Stimulated activated CD4-positive, alpha-beta T cell treated with anti-CD3 and anti-CD28 coated beads, Interleukin-12 subunit alpha, Interleukin-12 subunit beta, amount 100 ng/mL, for 4 hours (primary cell): ENCODE measurements at places on chromosomes 5 and 9.

- DNase-seq = no peak
These were observed 17.6 kb downstream of the CD74 start for GRCh38 chr5:150394912-150395687.

DNA sequence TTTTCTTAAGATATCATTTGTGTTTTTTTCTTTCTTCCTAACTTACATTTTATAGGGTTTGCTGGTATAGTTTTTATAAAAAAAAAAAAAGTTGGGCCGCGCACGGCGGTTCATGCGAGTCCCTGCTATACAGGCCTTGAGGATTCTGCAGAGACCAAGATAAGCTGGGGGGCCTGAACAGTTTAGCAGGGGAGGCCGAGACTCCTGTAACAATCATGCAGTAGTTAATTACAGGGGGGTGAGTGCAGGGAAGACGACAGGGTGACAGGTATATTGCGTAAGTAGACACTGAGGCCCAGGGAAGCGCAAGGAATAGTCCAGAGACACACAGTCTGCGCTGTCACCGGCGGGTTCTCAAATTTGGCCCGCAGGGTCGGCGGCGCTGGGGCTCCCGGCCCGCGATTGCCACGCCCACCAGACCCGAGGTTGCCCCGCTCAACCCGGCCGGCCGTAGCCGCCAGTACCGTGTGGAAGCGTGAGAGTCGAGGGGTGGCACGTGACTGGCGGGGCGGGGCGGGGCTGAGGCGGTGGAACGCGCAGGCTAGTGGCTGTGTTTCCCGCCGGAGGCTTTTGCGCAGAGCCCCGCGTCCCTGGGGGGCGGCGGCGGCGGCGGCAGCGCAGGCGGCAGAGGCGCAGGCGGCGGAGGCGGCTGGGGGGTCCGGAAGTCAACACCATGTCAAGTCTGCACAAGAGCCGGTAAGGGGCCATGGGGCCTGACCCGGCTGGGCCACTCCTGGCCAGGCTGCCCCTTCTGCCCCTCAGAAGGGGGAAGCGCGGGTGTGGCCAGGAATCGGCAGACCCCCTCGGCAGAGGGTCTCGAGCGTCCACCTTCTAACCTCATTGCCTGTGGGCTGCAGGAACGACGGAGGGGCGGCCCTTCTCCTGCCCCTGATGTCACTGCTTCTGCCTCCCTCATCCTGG lies at the start of gene TBC1D13:
Gene TBC1D13 (plus strand): TSS at position 573 of the 921 bp plus-strand sequence. CDS start 101 bp downstream, at position 674.
- DNase-seq = peak; percentile 88

DNA sequence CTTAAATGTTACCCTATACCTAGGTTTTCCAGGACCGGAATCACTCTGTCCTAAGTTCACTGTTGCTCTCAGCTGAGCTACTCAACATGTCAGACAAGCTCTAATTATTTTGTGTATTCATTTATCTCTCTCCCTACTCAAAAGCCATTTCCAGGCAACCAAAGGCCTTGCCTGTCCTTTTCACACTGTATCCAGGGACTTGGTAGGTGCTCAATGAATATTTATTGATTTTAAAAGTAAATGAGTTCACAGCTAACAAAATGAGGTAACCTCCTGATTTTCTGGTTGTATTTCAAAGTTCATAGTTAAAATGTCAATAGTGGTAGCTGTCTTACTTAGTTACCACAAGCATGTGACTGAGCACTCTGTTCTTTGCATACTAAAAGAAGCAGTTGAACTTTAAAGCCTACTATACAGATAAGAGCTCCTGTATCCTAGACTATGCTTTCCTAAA lies 522.2 kb downstream of the ACTL7B start:
- DNase-seq = no peak

DNA sequence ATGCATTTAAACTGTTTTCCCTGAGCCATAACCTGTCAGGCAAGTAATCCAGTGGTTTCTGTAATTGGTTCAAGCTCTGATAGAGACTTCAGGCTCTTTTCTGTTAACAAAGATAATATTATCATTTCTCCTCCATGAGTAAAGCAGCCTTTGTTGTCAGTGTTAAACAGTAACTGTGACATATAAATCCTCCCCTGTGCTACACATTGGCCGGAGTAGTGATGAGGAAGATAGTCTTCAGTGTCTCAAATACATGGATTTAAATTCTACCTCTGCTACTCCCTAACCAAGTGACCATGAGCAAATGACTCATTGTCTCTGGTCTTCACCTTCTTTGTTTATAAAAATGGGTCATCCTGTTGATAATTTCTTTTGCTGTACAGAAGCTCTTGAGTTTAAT lies 615.5 kb upstream of the CHD1 start:
- DNase-seq = no peak

DNA sequence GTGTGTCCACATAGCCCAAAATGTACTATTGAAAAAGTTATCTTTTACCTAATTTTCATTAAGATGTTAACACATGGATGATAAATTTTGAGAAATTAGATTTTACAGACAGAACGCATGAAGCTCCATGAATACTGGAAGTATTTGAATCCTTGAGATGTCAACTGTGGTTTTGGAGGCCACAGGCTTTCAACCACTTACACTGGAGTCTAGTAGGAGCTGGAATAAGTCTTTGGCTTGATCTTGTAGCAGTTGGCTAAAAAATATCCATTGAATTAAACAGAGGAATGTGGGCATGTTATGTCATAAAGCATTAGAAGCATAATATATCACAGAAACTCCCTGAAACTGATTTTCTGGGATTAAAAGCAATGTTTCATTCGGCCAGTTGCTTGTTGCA lies 52.9 kb downstream of the CAMK4 start:
- no peak for DNase-seq

DNA sequence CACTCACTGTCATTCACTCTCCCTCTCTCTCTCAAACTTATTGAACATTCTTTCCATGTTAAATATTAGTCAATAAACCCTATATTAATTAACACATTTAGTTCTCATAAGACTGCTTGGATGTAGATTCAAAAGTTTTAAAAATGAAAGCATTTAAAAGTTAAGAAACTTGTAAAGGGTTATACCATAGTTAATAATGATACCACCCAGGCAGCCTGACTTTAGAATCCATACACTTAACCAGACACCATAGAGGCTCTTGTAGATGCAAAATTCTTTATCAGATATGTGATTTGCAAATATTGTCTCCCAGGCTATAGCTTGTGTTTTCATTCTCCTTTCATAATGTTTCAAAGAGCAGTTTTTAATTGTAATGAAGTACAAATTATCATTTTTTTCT lies 335.8 kb upstream of the ACTBL2 start:
- DNase-seq = no peak

DNA sequence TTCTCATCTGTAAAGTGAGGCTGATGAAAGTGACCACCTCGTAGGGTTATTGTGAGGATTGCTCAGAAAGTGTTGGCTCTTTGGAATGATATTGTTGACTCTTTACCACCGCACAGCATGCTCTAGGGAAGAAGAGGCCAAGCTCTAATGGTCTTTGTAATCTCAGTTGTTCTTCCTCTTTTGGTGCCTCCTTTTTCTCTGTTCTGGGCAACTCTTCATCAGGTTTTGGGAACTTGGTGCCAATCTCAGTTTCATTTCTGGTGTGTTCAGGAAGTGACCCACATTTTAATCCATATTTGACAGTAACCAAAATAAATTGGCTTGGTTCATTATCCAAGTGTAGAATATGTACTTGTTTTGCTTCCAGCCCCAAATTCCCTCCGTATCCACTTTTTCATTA lies 25.1 kb downstream of the ARHGAP26 start:
- DNase-seq = no peak

DNA sequence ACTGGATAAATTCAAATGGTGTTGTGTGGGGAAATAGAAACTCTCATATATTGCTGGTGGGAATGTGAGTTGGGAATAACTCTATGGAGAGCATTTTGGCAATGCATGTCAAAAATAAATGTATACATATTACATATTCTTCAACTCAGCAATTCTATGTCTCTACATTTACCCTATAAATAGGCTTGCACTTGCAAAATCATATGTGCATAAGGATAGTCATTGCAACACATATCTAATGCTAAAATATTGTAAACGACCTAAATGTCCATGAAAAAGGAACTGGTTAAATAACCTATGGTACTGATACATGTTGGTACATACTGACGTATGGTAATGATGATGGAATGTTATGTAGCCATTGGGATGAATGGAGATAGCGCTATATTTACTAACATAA lies 94.5 kb upstream of the CHD1 start:
- DNase-seq = no peak

DNA sequence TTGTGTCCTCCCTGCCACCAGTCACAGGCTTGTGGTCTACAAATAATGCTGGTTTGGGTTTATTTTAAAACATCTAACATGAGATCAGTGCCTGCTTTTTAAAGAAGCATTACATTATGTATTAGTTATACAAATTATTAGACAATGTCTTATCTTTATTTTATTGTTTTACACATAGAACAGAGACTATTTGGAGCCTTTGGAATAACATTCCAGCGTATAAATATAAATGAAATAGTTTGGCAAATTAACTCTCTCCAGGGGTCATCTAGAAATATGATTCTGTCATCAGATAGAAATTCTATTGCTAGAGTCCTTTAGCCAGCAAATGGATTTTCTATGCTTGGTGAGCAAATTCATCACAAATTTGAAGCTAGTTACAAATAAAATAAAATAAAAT lies 22.4 kb downstream of the MAP1B start:
- no peak for DNase-seq

GRCh38 chr9:122812736-122813135 lies 12.8 kb downstream of the OR1K1 start:
- no peak for DNase-seq

- no peak for DNase-seq
These were observed 164.3 kb upstream of the CLINT1 start for GRCh38 chr5:158023266-158023665.

- no peak for DNase-seq
These were observed 179.7 kb downstream of the TSSK1B start for GRCh38 chr5:113255105-113255504.

- peak; percentile 3 for DNase-seq
These were observed 107.9 kb upstream of the LARP1 start for GRCh38 chr5:154647114-154647760.

GRCh38 chr5:107389775-107390148 lies 281.0 kb downstream of the EFNA5 start:
- DNase-seq = no peak

- no peak for DNase-seq
These were observed 83.0 kb upstream of the GLIS3 start for GRCh38 chr9:4382722-4383317.

- no peak for DNase-seq
These were observed 597.0 kb downstream of the CHSY3 start for GRCh38 chr5:130501151-130501865.

DNA sequence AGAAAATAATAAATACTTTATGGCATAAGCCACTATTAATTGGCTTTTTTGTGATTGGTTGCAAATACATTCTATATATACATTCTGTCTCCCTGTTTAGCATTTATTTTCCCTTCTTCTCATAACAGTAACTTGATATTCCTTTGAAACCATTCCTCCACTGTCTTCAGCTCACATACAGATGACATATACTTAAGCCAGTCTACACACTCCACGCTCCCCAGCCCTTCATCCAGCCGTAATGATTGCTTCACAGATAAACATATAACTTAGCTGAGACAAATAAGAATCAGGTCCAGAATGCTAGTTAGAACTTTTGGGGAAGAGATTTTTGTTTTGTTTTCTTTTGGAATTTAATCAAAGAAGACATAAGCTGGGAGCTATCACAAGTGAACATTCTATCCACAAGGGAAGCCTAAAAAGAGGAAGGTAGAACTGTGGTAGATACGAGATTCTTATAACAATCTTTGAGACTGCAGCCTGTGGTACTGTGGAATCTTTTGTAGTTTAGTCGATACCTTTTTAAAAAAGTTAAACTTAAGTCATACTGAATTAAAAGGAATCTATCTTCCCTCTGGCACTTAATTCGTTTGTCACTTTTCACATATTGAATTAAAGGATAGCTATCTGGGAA lies 365.1 kb upstream of the PRR16 start:
- no peak for DNase-seq

DNA sequence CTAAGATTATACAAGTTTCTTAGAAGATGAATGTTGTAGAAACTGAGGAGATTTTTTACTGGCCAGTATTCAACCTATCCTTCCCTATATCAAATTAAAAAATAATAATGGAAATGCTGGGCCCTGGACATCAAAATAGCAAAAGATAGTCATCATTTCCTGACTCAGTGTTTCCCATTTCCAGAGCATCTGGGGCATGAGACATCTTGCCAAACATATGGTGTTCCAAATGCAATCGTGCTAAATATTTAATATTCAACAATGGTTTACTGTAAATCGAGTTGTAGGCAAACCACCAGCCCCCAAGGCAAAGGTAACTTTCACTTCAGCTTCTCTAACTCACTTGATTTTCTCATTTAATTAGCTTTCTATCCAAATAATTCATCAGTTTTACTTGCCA lies 152.9 kb downstream of the FRMD3 start:
- no peak for DNase-seq

DNA sequence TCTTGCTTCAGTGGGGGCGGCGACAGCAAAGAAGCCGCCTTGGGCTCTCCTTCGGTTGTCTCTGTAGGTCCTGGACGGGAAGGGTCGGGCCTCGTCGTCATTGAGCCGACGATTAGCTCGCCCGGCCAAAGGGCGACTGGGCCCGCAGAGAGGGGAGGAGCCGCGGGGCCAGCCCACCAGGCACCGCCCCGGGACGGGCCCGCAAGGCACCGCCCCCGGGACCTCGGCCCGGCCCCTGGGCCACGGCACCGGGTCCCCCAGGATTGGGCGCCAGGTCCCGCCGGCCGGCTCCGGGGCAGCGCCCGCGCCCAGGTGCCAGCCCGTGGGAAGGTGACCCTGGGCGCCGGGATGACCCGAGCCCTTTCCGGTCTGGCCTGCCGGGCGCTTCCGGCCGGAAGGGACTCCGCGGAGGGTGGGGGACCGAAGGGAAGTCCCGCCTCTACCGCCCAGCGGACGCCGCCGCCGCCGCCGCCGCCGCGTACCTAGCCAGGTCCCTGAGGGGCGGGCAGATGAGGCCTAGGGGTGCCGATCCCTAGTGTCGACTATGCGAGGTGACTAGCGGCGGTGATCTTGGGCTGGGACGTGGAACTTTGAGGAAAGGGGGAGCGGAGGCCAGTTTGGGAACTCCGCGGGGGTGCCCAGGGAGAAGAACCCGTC lies at the start of the genes GBA2 and RGP1:
Gene GBA2 (minus strand): TSS at position 371 of the 657 bp plus-strand sequence. CDS start 524 bp downstream, outside the sequence.
Gene RGP1 (plus strand): TSS at position 430 of the 657 bp plus-strand sequence. CDS start 469 bp downstream, outside the sequence.
- DNase-seq = peak; percentile 69

- no peak for DNase-seq
These were observed 30.8 kb upstream of the REEP2 start for GRCh38 chr5:138408023-138408422.

GRCh38 chr5:152332716-152333460 lies 72.2 kb downstream of the NMUR2 start:
- DNase-seq = no peak
